ENCODE measurements at places on chromosomes 7 and 10.
A peak's percentile ranks its signal among the peaks of the same experiment; 100 is the strongest.

GRCh38 chr7:28105234-28105633, 75.4 kb downstream of the JAZF1 start:
- no peak for DNase-seq

- no peak for DNase-seq
These were observed 7.6 kb downstream of the PLA2G12B start for GRCh38 chr10:72946963-72947362.

- no peak for DNase-seq
These were observed 81.6 kb upstream of the PFKP start for GRCh38 chr10:2985729-2986232.

GRCh38 chr7:140042386-140042670, 20.4 kb downstream of the PARP12 start:
- no peak for DNase-seq

DNA sequence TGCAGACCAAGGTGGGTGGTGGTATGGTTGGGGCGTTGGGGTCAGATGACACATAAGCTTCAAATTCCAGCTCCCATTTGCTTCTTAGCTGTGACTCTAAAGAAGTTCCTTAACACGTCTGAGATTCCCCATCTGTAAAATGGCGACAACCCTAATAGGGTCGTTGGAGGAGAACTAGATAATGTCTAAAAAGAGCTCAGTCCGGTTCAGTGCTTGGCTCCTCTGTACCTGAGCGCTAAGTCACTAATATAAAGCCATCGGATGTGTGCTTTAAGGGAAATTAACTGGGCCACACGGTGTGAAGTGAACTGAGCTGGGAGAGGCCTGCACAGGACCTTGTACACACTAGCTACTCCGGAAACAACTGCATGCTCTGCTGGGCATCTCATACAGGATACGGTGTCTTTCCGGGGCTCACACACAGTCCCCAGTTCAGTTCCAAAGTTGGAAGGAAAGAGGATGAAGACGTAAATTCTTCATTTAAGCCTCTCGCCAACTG, 476 bp upstream of the ZFYVE27 start:
- DNase-seq = no peak

GRCh38 chr7:713139-713457, 13.4 kb upstream of the DNAAF5 start:
- DNase-seq = no peak

- DNase-seq = no peak
These were observed 13.3 kb downstream of the ALOX5 start for GRCh38 chr10:45387096-45387893.

GRCh38 chr7:43502941-43503340, 80.0 kb upstream of the STK17A start:
- no peak for DNase-seq

- DNase-seq = no peak
These were observed 202.6 kb upstream of the NRP1 start for GRCh38 chr10:33537066-33537465.

DNA sequence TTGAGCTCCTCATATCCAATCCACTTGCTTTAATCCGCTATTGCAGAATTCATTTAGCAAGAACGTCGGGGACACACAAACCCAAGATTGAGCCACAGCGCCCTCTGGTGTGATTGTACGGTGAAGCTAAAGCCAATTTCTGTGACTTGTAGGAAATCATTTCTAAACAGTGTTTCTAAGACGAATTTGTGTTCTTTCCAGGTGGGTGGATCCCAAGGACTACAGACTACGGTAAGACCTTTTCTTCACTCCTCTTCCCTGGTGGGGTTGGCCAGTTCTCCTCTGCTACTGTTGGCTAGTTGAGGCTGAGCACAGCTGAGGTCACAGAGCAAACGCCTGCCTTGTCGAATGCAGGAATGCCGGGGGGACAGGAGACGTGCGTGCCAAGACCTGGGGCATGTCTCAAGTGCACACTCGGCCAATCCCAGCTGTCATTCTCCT, 5.2 kb downstream of the DMBT1 start:
- DNase-seq = peak; percentile 58

DNA sequence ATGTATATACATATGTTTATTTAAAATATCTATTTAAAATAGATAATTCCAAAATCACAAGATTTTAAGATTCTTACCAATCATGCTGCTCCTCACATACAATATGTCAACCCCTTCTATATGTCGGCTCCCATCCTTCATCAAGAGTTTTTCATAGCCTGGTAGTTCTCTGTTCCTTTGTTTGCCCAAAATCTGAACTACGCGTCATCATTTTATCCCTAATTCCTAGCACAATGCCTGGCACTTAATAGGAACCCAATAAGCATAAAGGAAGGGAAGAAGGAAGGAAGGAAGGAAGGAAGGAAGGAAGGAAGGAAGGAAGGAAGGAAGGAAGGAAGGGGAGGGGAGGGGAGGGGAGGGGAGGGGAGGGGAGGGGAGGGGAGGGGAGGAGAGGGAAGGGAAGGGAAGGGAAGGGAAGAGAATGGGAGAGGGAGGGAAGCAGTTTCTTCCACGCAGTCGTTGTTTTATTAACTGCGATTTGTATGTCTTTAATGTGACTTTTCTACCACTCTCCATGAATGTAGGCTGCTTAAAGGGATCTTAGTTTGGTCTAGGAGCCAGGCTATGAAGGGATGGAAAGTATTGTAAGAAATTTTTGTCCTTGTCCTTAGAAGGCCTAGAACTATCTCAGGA, 83.3 kb upstream of the PCGF5 start:
- DNase-seq = no peak

- no peak for DNase-seq
These were observed 1.0 kb downstream of the LRCH4 start for GRCh38 chr7:100584683-100585510.

GRCh38 chr10:97329766-97330165, 4.8 kb downstream of the FRAT2 start:
- no peak for DNase-seq

- DNase-seq = no peak
These were observed 20.1 kb downstream of the LHPP start for GRCh38 chr10:124481717-124482116.

GRCh38 chr10:131227163-131227740, 84.3 kb downstream of the TCERG1L start:
- no peak for DNase-seq

DNA sequence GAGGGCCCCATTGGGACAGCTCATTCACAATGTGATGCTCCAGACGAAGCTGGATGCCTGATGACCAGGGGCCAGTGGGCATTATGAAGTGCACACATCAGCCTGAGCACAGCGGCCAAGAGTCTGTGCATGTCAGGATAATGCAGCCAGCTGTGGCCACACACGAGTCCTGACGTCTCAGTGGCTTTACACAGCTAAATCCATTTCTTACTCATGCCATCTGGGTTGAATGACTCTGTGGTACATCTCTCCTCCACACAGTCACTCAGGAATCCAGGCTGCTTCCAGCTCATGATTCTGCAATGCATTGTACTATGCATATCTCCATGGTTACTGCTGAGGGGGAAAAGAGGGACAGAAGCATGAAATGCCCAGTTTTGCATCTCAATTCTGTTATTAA, 123.6 kb downstream of the PRLHR start:
- DNase-seq = no peak

DNA sequence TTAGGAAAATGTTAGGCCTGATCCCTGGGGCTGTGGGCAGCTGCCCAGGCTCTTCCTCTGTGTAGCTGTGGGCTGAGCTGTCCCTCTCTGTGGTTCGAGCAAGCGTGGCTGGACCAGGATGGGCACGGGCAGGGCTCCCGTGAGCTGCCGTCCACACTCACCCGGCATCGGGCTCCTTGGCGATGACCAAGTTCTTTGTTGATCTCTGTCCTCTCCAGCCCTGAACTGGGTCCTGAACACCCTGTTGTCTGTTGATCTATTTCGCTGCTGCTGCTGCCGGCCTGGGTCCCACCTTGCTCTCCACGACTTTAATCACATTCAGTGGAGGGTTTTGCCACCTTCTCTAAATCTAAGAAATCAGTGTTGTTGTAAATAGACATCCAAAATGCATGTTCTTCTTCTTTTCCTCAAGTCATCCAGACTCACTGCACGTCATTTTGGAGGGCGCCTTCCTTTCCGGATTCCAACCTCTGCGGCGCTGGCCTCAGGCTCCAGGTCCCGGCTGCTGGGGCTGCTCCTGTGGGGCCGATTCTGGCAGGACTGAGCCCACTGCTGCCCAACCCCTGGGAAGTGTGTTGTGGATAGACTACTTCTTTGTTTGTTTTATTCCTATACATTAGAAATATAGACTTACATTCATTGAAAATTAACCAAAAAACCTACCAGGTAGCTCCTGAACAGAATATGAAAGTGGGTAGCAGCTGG, 100.6 kb downstream of the DYNC2I1 start:
- no peak for DNase-seq

DNA sequence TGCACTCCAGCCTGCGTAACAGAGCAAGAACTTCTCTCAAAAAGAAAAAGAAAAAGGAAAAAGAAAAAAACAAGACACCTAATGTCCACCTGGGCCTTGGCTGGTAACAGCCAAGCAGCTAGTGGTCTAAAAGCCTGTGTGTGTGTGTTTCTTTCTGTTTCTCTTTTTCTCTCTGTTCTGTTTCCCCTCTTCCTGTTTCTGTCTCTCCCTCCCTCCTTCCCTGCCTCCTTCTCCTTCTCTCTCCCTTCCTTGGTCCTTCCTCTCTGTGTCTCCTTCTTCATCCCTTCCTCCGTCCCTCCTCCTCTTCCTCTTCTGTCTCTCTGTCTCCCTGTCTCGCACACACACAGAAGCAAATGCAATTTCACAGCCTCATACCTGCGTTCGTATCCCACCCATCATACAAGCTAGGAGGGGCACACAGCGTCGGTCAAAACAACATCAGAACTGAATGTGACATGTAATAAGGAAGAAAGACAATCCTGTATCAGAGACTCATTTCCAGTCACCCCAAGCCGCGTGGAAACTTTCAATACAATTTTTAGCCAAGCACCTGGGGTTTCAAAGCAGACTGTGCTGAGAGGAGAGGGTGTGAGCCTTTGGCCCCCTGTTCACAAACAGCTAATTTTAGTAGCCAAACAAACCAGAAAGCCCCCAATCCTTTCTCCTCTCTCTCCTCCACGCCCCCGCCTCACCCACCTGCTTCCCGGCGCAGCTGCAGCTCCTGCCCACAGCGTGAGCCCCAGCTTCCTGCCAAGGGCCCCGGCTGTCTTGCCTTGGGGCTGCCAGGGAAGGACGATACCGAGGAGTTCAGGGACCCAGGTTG, 50.2 kb upstream of the GNA12 start:
- DNase-seq = no peak

DNA sequence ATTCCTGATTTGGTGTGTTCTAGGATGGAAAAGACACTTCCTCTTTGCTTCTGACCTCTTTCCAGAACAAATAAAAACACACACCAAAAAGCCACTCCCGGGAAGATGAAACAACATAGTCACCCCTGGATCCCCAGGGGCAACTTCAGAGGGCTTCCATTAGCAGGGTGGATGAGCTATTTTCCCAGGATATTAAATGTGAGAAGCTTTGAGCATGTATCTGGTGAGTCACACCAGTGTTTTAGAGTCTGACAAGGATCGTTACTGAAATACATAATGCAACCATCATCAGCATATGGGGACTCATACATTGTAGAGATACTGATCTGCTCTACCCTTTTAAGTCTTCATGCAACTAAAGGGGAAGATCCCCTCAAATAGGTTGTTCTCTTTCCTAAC, 115.5 kb upstream of the ZNF438 start:
- DNase-seq = no peak

GRCh38 chr7:129535896-129536295, 33.6 kb downstream of the SMKR1 start:
- DNase-seq = no peak

DNA sequence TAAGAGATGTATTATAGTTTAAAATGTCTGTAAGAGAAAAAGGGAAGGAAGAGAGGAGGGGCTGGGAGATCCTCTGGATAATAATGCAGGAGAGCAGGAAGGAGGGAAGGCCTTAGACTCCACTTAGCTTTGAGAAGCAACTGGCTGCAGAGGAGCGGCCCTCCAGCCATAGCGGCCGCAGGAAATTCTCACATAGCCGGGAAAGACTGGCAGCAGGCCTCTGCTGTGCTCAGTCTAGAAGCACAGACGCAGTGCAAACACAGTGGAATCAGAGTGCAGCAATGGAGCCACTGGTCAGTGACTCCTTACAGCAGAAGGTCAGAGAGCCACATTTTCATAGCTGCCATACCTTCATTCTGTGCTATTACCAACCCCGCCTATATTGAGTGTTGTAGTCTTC, 153.3 kb downstream of the VWC2 start:
- no peak for DNase-seq

- DNase-seq = no peak
These were observed 34.4 kb upstream of the CABCOCO1 start for GRCh38 chr10:61628151-61628874.

- no peak for DNase-seq
These were observed 59.2 kb downstream of the PUS7 start for GRCh38 chr7:105462765-105463420.

GRCh38 chr7:24637021-24637420, 63.8 kb downstream of the PALS2 start:
- DNase-seq = no peak

GRCh38 chr10:108757946-108758345, 1165.4 kb downstream of the XPNPEP1 start:
- no peak for DNase-seq

- DNase-seq = no peak
These were observed 19.4 kb upstream of the GATA3 start for GRCh38 chr10:8035006-8035640.

GRCh38 chr10:127550861-127551260, 1.8 kb downstream of the NPS start:
- no peak for DNase-seq

GRCh38 chr10:52257692-52258075, 56.4 kb upstream of the DKK1 start:
- no peak for DNase-seq

GRCh38 chr10:118153287-118153686, 106.5 kb upstream of the RAB11FIP2 start:
- no peak for DNase-seq

GRCh38 chr10:14408139-14408538, 77.4 kb upstream of the FRMD4A start:
- no peak for DNase-seq

- no peak for DNase-seq
These were observed 198.8 kb downstream of the GRID1 start for GRCh38 chr10:86167762-86168128.

DNA sequence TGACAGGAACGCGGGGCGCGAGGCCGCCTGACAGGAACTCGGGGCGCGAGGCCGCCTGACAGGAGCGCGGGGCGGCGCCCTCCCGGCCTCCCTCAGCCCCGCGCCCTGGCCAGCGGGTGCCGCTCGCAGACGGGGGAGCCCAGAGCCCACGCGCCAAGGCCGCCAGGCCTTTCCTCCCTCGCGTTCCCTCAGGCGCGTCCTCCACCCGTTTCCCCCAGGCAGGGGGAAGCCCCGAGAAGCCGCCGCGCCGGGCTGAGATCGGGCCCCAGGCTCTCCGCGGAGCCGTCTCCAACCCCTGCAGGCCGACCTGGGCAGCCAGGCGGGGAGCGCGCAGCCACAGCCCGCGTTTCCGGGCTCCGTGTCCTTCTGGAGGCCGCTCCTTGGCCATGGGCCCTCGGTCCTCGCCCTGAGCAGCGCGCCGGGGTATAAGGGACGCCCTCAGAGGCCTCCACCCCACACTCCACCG, 17.7 kb downstream of the PTPRN2 start:
- no peak for DNase-seq

GRCh38 chr10:16184096-16184597, 252.7 kb upstream of the PTER start:
- no peak for DNase-seq

Measured in anterior cingulate cortex (tissue), 58 donors.